ENCODE measurements at places on chromosomes 7 and 10.

- DNase-seq, result no peak
Measured at GRCh38 chr7:49772916-49773217, 571 bp upstream of the VWC2 start.

GRCh38 chr7:110839866-110840265 is 251.1 kb upstream of the LRRN3 start:
- DNase-seq, result no peak

GRCh38 chr10:84270708-84271107 is 25.9 kb downstream of the RGR start:
- no peak for DNase-seq

DNA sequence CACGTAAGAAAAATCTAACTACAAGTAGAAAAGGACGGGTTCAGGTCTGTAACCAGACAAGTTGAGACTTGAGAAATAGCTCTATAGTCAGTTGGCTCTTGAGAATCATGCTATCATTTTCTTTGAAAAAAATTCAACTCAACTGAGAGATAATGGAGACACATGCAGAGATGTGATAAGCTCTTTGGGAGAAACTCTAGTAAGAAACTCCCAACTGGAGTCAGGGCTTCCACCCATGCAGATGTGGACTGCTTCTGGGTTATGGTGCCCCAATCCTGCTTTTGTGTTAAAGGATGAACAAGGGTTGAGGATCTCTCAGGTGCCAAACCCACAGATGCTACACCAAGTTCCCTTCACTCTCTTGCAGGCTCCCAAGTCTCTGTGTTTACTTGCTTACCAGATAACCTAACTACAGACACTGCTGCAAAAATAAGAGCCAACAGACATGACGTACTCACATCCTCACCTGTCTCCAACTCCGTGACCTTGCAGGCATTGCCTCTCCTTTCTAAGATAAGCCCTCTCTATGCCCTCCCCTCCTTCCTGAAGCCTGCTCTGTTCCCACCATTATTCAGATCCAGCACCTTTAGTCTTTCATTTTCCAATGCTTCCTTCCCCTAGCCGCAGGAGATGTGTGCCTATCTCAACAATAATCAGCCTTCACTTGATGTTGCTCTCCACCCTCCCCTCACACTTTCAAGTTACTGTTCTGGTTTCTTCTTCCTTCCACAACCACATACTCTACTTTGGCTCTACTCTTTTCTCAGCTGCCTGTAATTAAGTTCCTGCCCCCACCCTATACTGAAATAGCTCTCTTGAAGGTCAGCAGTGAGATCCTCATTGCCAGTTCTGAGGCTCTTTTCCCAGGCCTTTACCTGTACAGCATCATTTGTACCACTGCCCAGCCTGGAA is 130.0 kb downstream of the ICA1 start:
- no peak for DNase-seq

DNA sequence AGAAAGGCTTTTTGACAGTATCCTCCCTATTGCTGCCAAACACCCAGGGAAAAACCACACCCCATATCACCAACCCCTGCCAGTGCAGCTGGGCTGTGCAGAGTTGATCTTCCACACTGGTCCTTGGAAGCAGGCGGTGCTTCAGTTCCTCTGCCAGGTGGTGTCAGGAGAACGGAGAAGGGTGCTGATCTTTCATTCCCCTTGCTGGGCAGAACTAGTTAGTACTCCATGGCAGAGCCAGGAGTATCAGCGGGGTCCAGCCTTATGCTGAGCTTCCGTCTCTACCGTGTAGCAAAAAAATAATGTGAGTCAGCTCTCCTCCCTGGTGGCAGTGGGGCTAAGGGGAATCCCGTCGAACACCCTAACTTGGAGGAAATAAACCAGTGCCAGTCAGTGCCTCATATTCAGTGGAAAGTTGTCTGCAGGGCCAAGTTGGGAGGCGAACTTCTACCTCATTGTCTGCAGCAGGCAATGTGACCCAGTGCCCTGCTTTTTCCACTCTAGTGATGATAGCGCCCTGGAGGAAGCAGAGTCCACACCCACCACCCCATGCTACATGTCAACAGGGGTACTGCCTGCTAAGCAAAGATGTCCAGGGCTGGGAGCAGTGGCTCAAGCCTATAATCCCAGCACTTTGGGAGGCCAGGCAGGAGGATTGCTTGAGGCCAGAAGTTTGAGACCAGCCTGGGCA is 175.4 kb downstream of the AUTS2 start:
- DNase-seq, result no peak

- no peak for DNase-seq
Measured at GRCh38 chr10:90788968-90789367, 68.9 kb downstream of the HTR7 start.

GRCh38 chr7:114720725-114721124 is 201.2 kb upstream of the MDFIC start:
- no peak for DNase-seq

GRCh38 chr10:541750-542371 is 147.6 kb downstream of the DIP2C start:
- DNase-seq, result peak; percentile 20

GRCh38 chr10:43037942-43038782 is 38.7 kb upstream of the RET start:
- DNase-seq, result peak; percentile 15

- DNase-seq, result no peak
Measured at GRCh38 chr10:102678068-102678400, 33.8 kb downstream of the TRIM8 start.

GRCh38 chr7:66050990-66051448 is 24.6 kb upstream of the ASL start:
- DNase-seq, result peak; percentile 90

DNA sequence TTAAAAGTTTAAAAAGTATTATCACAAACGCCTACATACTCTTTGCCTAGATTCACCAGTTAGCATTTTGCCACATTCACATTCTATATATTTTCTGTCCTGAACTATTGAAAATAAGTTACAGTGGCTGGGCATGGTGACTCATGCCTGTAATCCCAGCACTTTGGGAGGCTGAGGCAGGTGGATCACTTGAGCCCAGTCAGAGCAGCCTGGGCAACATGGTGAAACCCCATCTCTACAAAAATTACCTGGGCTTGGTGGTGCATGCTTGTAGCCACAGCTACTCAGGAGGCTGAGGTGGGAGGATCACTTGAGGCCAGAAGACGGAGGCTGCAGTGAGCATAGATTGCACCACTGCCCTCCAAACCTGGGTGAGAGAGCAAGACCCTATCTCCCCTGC is 5.3 kb downstream of the ARPC1A start:
- DNase-seq, result no peak

GRCh38 chr10:10045765-10046028 is 972.0 kb upstream of the CELF2 start:
- DNase-seq, result no peak

DNA sequence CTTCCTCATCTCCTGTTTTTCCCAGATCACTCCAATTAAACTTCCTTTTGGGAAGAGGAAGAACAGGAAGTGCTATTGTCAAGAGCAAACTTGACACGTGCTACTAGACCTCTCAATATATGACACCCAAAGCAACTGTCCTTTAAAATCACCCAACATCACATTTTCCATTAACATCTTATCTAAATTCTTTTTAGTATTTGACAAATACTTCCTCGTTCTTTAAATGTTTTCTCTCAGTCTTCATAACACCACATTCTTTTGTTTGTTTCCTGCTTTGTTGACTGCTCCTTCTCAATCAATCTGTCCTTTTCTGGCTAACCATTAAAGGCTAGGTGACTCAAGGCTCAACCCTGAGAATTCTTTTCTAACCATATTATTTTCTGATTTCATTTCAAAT is 7.1 kb upstream of the TFPI2 start:
- DNase-seq, result no peak

DNA sequence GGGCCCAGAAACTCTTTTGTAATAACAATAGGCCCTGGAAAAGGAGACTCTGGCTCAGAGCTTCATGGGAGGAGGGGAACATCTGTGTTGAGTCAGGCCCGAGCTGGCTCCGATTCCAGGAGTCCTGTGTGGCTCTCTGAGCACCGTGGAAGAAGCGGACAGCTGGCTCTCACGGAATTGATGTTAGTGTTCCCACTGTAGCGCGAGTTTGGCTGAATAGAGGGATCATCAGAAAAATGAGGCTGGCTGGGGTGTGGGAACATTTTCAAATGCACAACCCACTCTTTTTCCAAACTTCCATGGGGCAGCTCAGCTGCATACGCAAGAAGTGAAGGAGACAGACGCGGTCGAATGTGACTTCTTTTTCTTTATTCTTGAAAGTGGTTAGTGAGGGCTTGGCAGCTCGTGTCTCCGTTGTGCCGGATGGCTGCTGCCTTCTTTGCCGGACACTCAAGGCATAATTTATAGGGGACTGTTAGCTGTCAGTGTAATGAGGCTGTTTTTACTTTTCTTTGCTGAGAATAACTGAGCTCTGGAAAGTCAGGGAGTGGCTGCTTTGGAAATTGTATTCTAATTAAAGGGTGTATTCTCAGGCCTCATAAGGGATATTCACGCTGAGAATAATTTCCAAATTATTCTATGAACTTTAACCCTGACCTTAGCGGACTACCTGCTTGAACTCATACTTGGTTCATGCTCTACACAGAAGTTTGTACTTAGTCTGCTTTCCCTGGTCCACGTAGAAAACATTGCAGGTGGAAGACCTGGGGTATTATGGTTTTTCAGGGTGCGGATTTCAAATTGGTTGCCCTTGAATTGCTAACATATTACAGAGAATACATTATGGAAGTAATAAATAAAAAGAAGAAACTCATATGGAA is 23.1 kb downstream of the MDFIC start:
- no peak for DNase-seq

- no peak for DNase-seq
Measured at GRCh38 chr10:126394948-126395347, 6.7 kb upstream of the ADAM12 start.

GRCh38 chr10:15433850-15434537 is 62.9 kb upstream of the FAM171A1 start:
- no peak for DNase-seq

DNA sequence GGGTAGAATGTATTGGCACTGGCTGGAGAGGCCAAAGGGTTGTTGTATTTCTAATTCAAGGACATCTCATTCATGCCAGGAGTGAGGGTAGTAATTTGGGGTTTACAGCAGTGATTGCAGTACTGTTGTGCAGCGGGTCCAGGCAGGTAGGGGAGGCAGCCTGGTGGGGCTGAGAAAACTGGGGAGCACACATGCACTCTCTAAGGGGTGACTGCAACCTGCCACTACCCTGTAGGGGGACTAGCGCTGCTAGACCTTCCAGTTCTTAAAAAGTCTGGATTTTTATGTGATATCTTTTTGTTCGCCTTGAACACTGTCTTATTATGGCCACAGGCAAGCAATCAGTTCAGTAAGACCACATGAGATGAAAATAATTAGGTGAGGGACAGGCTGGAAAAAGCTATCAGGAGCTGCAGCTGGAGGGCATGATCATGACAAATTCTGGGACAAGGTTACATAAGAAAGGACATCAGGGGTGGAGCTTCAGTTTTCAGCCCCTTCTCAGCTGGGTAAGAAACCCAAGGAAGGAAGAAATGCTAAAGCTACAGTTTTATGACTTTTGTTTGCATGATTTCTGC is 149.0 kb downstream of the ARHGAP21 start:
- DNase-seq, result no peak

DNA sequence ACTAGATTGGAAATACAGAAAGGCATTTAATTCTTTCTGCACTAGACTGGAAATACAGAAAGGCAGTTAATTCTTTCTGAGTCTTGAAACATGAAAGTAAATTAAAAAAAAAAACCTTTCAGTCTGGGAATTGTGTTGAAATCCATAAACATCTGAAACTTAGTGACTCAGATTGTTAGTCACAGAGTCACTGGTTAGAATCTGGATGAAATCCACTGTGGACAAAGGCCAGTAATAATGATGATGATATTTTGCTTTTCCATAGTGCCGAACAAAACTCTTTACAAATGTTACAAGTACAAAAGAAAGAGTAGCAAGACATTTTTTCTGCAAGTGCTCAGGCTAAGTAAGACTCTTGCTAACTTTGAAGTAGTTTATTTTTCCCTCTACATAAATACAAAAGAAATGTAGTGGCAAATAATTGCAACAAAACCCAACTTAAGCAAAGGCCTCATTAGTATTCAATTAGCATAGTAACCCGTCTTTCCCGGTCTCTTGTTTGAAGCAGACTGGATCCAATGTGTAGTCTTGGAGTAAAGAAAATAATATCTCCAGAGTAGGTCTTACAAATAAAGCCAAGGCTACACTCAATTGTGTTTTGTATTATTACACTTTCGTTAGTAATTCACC is 5.8 kb upstream of the PRTFDC1 start:
- no peak for DNase-seq

DNA sequence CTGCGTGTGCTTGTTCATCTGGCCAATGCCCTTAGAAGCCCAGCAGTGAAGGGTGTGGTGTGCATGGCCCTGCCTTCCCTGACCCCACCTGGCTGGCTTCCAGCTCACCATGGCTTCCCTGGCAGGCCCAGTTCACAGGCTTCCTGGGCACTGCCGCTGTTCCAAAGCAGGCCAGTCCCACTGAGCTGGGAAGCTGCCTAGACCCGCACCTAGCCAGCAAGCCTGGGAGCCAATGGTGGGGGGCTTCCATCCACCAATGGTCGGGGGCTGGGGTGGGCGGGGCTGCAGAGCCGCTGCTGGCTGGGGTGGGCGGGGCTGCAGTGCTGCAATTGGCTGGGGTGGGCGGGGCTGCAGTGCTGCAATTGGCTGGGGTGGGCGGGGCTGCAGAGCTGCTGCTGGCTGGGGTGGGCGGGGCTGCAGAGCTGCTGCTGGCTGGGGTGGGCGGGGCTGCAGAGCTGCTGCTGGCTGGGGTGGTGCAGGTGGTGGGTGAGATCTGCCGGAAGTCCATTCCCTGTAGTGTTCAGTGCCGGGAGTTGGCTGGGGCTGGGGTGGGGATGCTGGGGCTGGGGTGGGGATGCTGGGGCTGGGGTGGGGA is 12.4 kb downstream of the CALY start:
- DNase-seq, result peak; percentile 51

DNA sequence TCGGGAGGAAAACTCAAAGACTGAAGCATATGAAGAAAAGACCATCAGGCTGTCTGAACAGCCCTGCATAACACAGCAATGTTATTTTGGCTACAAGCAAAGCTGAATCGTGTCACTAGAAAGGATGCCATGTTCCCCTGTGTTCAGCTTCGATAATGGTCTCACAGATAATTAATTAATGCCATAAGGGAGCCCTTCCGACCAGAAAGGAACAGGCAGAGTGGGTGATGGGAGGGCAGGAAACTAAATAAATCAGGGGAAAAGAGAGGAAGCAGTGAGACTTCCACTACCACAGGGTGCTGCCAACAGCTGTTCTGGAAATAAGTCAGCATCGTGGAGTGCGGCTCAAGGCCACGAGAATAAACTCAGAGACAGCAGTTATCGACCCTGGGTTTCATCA is 3.2 kb downstream of the PTPRN2 start:
- no peak for DNase-seq

GRCh38 chr7:34320926-34321661 is 336.9 kb upstream of the NPSR1 start:
- DNase-seq, result peak; percentile 61

DNA sequence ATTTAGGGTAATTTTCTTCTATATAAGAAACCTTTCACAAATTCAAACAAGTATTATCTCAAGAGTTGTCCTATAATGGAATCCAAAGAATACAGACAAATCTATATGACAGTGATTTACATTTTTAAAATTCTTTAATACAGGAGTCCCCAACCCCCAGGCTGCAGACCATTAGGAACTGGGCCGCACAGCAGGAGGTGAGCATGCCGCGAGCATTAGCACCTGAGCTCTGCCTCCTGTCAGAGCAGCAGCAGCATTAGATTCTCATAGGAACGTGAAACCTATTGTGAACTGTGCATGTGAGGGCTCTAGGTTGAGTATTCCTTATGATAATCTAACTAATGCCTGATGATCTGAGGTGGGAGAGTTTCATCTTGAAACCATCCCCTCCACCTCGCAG is 37.7 kb downstream of the SNX13 start:
- DNase-seq, result no peak

- DNase-seq, result no peak
Measured at GRCh38 chr10:98096731-98097130, 37.7 kb upstream of the R3HCC1L start.
